HL-60 (cell line): ENCODE measurements at places on chromosomes 2 and 18.

- DNase-seq: no peak
Observed at GRCh38 chr2:216119146-216119545, 10.0 kb downstream of the XRCC5 start.

GRCh38 chr2:234203135-234203984 is 152.9 kb downstream of the SPP2 start:
- DNase-seq: no peak

GRCh38 chr2:179999000-179999399 is 8.1 kb downstream of the CWC22 start:
- no peak for DNase-seq

- DNase-seq: no peak
Observed at GRCh38 chr18:52685316-52685715, 345.3 kb downstream of the DCC start.

DNA sequence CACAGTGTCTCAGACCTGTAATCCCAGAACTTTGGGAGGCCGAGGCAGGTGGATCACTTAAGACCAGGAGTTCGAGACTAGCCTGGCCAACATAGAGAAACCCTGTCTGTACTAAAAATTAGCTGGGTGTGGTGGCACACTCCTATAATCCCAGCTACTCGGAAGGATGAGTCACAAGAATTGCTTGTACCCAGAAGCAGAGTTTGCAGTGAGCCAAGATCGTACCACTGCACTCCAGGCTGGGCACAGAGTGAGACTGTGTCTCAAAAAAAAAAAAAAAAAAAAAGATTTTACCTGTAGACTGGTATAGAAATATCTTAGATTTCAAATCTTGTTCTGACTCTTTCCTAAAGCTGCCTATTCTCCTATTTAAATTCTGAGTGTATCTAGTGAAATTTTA is 7.2 kb upstream of the KLHL29 start:
- DNase-seq: no peak

DNA sequence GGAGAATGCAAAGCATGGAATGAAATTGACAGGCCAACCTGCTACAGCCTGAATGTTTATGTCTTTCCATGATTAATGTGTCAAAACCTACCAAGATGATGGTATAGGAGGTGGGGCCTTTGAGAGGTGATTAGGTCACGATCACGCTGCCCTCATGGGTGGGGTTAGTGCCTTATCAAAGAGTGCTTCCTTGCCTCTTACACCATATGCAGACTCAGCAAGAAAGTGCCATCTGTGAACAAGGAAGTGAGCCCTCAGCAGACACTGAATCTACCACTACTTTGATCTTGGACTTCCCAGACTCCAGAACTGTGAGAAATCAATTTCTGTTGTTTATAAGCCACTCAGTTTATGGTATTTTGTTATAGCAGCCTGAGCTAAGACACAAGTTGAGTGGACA is 147.5 kb upstream of the BCL2L11 start:
- no peak for DNase-seq

DNA sequence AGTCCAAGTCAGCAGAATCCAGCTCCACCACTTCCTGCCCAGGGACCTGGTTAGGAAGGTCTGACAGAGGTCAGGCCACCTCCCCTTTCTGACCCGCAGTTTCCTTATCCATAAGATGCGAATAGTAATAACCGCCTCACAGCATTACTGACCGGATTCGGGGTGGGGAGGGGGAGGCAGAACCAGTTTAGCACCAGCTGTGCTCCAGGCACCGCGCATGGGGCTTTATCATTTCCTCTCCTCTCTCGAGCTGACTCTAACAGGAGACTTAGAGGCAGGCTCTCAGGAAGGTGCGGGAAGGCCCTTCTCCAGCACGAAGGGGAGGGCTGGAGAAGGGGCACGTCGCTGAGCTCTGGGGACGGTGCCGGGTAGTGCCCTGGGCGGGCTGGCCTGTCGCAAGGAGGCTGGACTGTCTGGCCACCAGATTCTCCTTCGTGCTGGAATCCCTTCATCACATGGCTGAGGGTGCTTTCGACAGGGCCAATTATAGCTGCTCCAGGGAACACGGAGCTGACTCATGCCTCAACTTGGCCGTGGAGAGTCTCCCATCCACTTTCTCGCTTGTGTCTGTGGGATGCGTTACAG is 5.7 kb downstream of the EHD3 start:
- no peak for DNase-seq

DNA sequence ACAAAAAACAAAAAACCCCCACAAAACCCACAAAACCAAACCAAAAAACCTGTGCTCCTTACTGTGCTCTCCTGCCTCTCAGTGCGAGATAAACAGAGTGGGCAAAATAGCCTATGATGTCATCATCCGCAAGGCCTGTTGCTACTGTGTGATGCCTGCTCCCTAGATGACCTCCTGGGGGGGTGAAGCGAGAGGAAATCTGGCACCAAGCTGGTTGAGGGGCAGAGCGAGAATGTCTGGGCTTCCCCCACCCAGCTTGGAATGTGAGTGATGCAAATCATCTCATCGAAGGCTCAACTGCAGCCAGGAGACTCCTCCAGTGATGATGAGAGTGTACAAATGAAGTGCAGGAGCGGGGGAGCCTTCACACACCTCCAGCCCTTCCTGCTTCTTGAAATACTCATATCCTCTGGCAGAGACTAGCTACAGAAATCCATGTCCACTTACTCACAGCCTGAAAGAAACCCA is 57.7 kb upstream of the MAP4K3 start:
- no peak for DNase-seq

DNA sequence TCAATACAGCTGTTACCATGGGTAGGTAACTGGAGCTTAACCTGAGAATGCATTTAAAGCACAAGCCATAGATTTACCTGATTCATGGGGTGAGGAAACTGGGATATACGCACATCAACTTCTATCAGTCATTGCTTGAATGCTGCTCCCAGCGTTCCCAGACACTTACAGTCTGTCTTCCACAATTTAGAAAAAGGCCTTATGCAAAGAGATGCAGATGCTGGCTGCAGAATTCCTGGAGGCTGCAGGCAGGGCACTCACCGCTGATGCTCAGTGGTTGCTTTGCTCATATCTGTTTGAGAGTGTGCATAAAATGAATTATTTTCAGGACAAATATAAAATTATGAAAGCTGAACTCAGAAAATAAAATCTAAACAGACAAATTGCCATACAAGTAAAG is 950.7 kb upstream of the PIK3C3 start:
- no peak for DNase-seq

GRCh38 chr2:65915273-65915672 is 482.9 kb upstream of the SPRED2 start:
- no peak for DNase-seq

GRCh38 chr18:48921305-48922225 is 29.2 kb downstream of the SMAD7 start:
- no peak for DNase-seq

DNA sequence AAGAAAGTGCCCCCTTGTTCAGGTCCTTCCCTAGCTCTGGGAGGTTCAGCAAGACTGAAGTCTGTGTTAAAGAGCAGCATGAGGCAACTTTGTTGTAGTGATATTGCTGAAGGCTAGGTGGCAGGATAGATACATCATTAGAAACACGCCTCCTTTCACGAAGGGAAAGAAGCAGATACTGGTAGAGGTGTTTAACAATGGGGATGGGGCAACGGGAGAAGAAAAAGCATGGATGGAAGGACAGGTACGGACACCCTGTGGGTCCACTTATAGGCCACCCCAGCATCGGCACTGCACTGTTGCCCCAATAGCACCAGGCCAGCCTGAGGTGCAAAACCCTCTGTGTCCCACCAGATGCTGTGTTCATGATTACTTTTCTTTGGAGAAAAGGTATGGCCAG is 3.5 kb upstream of the IGFBP5 start:
- peak; percentile 21 for DNase-seq

DNA sequence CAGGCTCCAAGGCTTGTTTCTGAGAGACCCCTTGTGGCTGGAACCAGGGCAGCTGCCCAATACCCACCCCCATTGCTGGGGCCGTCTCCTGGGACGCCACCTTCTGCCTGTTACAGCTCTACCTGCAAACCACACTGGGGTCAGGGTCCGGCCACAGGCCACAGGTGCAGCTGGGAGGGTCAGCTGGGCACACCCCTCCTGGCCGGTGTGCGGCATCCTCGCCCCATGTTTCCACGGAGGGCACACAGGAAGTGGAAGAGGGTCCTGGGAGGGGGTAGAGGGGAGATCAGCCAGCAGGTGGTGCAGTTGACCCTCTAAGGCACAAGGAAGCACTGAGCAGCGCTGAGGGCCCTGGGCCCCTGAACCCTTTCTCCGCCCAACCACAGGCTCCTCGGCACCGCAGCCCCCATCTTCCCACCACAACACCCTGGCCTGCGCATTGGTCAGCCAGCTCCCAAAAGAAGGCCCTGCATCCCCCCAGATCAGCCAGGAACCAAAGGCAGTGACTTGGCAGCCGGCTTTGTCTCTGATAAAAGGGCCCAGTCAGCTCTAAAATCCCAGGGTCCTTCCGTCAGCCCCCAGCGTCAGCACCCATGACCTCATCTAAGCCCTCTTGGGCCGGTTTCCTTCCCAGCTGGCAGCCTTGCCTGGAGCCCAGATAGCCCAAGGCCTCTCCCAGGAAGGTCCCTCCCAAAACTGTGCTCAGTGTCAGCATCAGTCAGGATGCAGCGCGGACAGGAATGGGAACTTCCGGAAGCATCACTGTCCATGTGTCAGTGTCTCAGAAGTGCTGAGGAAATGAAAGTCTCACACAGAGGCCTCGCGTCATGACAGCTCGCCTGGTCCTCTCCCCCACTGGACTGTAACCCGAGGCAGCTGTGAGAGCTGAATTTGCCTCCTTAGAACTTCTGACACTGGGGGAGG is 1.7 kb downstream of the ERFE start:
- DNase-seq: no peak

DNA sequence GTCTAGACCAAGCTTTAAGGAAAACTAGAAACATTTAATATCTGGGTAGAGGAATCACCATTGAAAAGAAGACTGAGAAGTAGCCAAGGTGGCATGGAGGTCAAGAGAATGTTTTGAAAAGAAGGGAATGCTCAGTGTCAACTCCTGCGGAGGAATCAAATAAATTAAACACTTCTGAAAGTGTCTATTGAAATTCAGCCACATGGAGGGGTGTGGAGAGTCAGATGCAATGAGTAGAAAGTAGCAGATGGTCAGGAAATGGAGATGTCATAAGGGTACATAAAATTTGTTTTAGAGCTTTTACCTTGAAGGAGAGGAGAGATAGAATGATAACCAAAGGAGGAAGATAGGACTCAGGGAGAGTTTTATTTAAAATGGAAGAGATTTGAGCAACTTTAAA is 35.1 kb downstream of the NLRC4 start:
- no peak for DNase-seq

DNA sequence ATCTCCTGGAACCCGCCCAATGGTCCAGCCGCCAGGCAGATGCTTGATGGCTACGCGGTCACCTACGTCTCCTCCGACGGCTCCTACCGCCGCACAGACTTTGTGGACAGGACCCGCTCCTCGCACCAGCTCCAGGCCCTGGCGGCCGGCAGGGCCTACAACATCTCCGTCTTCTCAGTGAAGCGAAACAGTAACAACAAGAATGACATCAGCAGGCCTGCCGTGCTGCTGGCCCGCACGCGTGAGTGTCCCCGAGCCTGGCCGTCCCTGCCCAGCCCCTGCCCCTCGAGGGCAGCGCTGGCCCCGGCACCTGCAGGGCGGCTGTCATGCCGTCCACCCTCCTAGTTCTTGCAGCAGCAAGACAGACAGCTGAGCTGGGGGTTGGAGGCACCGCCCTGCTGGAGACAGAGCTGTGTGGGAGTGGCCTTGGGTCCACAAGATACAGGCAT is 36.7 kb downstream of the MTERF4 start:
- DNase-seq: no peak

DNA sequence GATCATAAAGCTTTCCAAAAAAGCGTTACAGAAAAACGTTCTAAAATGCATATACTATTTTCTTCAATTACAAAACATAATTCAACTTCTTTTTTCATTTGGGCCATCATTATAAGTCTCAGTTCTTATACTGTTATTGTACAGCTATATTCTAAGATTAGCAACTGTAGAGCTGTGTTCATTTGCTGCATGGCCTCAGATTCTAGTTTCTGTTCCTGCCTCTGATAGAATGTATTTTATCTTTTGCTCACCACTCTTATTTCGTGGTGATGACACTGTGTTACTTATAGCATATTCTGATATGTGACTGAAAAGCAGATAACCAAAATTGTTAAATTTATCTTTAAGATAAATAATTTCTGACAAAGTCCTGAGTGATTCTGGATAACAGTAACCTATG is 67.2 kb downstream of the PTRHD1 start:
- no peak for DNase-seq

DNA sequence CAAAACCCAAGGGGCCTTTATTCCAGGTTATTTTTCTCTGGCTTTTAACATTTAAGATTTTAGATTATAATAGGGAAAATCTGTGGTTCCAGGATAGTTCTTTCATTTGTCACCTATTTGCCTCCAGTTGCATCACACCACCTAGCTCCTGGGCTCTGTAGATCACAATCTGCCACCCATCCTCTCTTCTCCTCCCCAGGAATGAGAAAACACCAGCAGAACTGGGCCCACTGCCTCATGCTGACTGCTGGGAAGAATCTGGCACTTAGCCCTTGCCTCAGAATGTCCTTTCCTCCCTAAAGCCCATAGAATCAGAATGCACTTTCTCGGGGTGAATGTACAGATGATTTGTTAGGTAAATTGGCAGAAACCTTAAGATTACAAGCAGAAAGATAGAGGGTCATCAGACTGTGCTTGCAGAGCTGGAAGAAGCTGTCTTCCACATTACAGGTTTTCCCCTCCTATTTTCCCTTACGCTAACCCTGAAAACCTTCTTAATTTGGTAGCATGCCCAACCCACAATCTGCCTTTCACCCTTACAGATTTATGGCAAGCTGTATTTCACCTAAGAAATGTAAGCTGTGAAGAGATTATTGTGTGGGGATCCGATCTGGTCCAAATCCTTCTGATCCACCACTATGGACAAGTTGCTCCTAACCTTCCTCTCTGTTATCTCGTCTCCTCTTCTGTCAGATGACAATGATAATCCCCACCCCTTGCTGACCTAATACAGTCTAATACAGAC is 72.6 kb downstream of the LRRC30 start:
- DNase-seq: no peak

- no peak for DNase-seq
Observed at GRCh38 chr2:73237168-73237567, 3.1 kb downstream of the CCT7 start.

GRCh38 chr2:176089843-176090395 is 2.6 kb upstream of the HOXD13 start:
- no peak for DNase-seq

DNA sequence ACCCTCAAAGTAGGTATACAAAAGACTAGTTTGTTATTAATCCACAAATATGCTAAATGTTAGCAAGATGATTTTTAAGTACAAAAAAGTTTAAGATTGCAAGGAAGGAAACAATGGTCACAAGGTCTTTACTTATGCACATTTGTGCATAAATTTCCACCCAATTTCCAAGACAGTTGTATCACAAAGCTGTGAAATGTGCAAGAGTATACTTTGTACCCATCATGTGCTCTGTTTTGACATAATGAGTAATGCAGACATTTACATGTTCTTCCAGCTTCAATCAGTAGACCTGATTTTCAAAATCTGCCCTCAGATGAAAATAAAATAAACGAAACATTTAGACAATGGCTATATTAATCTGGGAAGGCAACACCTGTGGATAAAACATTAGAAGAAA is 27.0 kb downstream of the SLC5A7 start:
- DNase-seq: no peak
